Activated T-helper 17 cell treated with anti-CD3 and anti-CD28 coated beads, Interleukin-2, amount 50 U/mL, for 72 hours (primary cell): ENCODE measurements at places on chromosomes 5 and 9. TPM values are rescaled to one million over a fixed set of nuclear protein-coding genes. Genes with fewer than 3 reads are reported as not detected.

The IFNA13 gene
- not detected for total RNA-seq

The IL3 gene
- 0.32 TPM for total RNA-seq

The ST8SIA4 gene
- total RNA-seq: 42.8 TPM

DNA sequence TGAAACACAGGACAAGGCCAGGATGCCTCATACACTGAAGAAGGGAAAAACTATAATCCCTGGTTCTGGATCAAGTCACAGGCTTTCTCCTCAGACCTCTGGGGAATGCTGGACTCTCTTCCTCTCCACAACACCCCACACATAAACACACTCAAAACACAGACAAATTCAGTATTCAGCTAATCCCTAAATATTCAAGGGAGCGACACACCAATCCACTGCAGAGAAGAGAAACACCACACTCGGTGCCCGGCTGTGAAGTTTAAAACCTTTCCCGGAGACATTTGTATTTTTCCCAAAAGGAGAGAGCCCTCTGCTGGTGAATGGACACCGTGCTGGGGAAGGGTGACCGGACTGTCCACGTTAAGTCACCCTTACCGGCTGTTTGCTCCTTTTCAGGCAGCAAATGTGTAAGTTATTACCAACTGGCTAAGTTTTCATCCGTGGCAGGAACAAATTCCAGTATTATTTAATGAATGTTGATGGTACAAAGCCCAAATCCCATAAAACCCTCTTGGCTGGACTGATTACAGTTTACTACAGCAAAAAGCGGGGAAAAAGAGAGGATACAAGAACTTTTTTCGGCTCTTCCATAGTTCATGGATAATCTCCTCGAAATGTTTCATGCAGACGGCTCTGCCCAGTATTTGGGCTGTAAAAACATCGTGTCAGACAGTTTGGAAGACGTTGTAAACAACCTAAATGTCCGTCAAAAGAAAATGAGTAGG is 130.9 kb upstream of the SLC30A5 start:
- no peak for ATAC-seq

- no peak for ATAC-seq
Observed at GRCh38 chr5:56358703-56359681, 125.9 kb upstream of the ANKRD55 start.

DNA sequence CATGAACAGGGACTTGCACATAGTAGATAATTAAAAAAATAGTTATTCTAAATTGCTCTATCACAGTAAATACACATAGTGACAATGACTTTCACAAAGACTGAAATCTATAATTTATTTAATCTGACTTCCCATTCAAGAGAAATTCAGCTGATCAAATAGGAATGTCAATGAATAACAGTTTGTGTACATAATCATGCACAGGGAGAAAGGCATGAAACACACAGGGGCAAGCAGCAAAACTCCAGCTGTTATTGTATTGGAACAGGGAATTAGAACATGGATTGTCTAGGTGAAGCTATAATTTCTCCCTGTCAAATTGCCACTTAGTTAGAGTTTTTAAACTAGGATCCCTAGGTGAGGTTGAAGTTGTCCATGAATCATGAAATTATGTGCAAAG is 99.9 kb downstream of the HCN1 start:
- no peak for ATAC-seq

DNA sequence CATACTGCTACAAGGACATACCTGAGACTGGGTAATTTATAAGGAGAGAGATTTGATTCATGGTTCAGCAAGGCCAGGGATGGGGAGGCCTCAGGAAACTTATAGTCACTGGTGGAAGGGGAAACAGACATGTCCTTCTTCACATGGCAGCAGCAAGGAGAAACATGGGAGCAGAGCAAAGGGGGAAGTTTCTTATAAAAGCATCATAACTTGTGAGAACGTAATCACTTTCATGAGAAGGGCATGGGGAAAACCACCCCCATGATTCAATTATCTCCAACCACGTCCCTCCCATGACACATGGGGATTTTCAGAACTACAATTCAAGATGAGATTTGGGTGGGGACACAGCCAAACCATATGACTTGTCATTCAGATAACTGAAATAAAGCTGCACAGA is 100.9 kb downstream of the ST8SIA4 start:
- ATAC-seq: peak; percentile 66

- ATAC-seq: no peak
Observed at GRCh38 chr5:2751592-2752021, at the start of gene IRX2. Gene IRX2 (minus strand): TSS chr5:2751677. CDS start chr5:2751413, 264 bp downstream.

GRCh38 chr5:90981821-90982220 is 401.3 kb downstream of the ARRDC3 start:
- no peak for ATAC-seq

The ZBED3 gene
- not detected for total RNA-seq
